ENCODE measurements at places on chromosomes 7 and 10.

- ATAC-seq: peak; percentile 92
These were observed 31.5 kb upstream of the NRP1 start for GRCh38 chr10:33365871-33366411.

DNA sequence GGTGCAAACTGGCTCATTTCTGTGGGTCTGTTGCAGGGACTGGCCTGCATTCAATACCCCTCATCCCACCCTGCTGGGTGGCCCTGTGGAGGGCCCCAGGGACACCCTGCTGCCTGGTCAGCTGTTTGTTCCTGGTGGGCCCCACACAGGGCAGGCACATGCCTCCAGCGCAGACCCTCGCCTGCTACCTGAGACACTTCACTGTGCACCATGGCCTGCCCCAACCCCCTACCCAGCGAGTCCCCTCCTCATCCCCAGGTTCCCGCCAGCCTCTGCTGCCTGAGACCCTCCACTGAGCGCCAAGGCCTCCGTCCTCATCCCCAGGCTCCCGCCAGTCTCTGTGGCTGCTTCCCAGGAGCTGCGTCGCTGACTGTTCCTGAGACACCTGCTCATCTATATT is 16.8 kb downstream of the GPR146 start:
- ATAC-seq: no peak

- ATAC-seq: no peak
These were observed 417.7 kb upstream of the CELF2 start for GRCh38 chr10:10600004-10600403.

DNA sequence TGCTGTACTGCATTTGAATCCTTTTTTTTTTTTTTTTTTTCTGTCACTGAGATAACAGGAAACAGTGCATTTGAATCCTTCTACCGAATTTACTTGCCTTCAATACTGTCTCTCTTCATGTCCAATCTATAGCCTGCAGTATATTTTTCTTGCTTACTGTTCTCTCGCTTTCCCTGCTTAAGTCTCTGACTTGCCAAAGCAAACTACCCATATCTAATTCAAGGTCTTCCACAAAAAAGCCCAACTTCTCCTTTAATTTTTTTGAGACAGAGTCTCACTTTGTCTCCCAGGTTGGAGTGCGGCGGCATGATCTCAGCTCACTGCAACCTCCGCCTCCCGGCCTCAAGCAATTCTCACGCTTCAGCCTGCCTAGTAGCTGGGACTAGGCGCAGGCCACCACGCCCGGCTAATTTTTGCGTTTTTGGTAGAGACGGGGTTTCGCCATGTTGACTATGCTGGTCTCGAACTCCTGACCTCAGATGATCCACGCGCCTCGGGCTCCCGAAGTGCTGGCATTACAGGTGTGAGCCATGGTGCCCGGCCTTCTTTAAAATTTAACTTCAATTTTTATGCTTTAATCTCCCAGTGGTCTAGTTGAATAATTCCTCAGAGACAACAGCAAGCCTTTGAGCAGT is 882 bp downstream of the PDCD11 start:
- ATAC-seq: no peak

- ATAC-seq: no peak
These were observed 51.2 kb upstream of the LAMB4 start for GRCh38 chr7:108181073-108181985.

GRCh38 chr7:105268056-105268455 is 120.7 kb downstream of the SRPK2 start:
- peak; percentile 89 for ATAC-seq

DNA sequence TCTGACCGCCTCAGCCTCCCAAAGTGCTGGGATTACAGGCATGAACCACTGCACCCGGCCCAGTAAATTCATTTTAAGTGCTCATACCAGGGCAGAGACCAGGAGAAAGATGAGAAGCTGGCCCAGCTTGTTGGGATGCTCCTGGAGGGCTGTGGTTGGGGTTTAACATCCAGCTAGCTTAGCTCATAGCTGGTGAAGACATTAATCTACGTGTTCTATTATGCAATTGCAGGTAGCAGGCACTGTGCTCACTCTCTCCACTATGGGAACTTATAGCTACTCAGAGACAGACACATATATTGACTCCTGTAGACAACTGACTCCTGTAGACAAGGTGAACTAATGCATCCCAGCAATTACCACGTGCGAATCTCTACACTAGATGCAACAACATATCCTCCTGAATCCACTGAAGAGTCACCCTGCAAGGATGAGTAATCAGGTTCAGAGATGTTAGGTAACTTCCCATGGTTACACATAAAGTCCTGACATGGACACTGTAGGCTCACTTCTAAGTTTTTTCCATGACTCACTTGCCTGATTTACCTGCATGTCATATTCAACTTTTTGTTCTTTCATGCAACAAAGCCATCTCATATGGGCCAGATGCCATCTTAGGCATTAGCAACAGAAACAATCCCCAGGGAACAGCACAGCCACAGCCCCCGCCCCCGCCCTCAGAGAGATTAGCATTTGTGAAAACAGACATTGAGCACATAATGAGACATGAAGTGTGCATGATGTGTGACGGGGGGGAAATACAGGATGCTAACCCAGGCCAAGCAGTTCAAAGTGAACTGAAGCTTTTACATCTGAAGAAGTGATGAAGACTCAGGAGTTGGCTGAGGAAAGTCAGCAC is 37.2 kb downstream of the ERLIN1 start:
- peak; percentile 96 for ATAC-seq

GRCh38 chr10:79287973-79288723 is 59.1 kb upstream of the PPIF start:
- no peak for ATAC-seq

DNA sequence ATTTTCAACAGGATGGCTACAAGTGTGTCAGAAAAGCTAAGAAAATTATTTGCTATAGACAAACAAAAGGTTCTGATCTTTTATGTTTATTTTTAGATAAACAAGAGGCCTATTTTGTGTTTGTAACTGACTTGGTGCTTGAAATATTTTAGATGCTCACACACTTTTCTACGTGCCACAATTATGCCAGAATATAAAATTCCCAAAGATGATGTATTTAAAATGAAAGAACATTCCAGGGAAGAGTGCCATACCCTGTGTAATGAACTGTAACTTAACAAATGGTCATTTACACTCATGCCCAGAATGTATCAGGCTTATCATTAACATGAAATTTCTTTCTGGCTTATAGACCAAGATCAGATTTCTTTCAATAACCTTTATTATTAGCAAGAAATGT is 144.9 kb upstream of the MTPN start:
- no peak for ATAC-seq

DNA sequence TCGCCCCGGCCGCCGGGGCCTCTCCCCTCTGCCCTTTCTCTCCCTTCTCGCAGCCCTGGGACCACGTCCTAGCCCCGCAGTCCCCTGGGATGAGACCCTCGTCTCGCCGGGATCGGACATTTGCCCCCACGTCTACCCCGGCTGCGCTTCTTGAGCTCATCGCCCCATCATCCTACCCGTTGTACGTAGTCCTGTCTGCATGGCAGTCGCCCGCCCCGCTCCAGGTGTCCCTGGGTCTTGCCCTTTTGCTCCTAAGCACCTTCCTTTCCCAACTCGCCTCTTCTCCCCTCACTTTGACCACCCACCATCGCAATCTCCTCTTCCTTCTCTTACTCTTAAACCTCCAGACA is 582 bp downstream of the TPST1 start:
- no peak for ATAC-seq

- no peak for ATAC-seq
These were observed 2.9 kb downstream of the BNIP3 start for GRCh38 chr10:131978851-131979250.

DNA sequence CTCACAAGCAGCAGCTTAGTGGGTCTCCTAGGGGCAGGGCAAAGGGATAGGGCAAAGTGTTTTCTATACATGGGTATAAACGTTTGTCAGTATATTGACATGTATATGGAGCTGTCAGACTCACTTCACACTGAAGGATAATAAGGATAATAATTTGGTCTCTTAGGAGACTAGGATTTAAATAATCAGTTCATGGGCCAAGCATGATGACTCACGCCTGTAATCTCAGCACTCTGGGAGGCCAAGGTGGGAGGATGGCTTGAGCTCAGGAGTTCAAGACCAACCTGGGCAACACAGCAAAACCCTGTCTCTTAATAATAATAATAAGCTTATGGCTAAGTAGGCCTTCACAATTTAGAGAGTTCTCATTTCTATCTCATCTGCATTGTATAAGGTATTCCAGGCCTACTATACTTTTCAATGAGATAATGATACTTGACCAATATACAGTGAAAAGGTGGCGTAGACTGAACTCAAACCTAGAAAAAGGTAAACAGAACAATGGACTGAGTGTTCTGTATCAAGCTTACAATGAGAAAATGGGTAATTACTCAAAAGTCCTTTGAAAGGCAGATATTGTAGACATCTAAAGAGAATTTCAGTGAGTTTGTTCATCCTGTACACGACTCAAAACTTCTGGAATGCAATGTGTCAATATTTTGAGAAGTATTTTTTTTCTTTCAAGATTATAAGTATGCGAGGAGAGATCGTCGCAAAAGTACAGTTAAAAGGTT is 7.0 kb downstream of the GSAP start:
- no peak for ATAC-seq

GRCh38 chr7:157717211-157718174 is 380.7 kb downstream of the DNAJB6 start:
- ATAC-seq: no peak

- ATAC-seq: peak; percentile 78
These were observed 22.4 kb upstream of the GDF10 start for GRCh38 chr10:47277352-47278151.

All from activated CD4-positive, CD25-positive, alpha-beta regulatory T cell treated with anti-CD3 and anti-CD28 coated beads, Interleukin-2, amount 50 U/mL, for 24 hours (primary cell).